Right ventricle myocardium superior (tissue), 1 donor: ENCODE measurements at places on chromosomes 7 and 10. TPM values are rescaled to one million over a fixed set of nuclear protein-coding genes. Genes with fewer than 3 reads are reported as not detected.

DNA sequence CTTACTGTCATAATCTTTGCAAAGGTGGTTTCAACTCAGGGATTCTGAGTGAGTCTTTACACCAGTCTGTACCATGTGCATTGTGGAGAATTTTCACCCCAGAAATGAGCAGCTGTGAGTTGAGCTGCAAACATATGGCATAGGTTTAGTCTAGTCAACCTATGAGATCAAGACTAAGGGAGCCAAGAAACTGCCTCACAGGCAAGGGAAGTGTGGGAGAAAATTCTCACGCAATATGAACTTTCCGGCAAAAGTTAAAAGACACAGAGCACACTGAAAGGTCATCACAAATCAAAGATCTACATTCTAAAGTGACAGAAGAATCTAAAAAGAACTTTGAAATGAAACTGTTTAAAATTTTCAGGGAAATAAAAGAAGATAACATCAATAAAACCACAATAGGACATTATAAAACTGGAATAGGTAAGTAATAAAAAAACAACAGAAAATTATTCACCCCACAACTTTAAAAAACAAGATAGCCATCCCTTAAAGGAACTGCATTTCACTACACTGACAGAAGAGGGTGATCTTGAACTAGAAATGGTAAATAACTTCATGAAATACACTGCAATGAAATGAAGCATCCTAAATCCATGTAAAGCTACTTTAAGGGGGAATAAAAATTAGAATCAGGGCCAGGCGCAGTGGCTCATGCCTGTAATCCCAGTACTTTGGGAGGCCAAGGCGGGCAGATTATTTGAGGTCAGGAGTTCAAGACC, 63.5 kb downstream of the LGI1 start:
- no peak for DNase-seq

Gene EPHA1
- total RNA-seq = 0.08 TPM

Gene ANKRD1
- 1,733 TPM for total RNA-seq

DNA sequence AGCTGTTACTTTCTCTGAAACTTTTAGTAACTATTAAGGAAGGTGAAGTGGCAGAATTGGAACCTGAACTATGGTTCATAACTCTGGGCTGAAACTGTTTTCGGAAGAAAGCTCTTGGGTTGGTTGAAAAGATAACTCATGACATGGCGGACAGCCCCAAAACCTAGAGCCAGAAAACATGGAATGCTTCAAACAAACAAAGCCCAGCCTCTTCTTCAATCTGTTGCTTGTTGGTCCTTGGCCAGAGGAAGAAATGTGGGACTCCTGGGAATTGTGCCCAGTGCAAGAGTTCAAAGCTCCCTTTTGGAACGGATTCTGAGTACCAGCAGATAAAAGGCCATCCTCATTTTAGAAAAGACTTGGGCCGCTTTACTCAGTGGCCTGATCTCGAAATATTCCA, 52.9 kb upstream of the CACNB2 start:
- no peak for DNase-seq

Gene MAGI2
- total RNA-seq = 3.9 TPM

Gene PVRIG
- total RNA-seq = not detected

DNA sequence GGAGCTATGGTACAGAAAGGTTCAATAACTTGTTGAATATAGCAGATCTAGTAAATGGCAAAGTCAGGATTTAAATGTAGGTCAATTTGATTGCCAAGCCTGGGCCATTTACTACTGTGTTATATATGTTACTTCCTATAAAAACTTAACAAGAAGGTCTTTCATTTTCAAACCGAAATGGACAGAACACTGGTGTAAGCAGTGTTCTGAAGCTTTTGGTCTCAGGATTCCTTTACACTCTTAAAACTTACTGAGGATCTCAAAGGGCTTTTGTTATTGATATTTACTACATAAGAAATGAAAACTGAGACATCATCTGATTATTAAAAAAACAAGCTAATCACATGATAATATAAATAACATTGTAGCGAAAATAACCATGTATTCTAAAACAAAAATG, 114.7 kb downstream of the PTEN start:
- DNase-seq = no peak

Gene RTKN2
- total RNA-seq = not detected

DNA sequence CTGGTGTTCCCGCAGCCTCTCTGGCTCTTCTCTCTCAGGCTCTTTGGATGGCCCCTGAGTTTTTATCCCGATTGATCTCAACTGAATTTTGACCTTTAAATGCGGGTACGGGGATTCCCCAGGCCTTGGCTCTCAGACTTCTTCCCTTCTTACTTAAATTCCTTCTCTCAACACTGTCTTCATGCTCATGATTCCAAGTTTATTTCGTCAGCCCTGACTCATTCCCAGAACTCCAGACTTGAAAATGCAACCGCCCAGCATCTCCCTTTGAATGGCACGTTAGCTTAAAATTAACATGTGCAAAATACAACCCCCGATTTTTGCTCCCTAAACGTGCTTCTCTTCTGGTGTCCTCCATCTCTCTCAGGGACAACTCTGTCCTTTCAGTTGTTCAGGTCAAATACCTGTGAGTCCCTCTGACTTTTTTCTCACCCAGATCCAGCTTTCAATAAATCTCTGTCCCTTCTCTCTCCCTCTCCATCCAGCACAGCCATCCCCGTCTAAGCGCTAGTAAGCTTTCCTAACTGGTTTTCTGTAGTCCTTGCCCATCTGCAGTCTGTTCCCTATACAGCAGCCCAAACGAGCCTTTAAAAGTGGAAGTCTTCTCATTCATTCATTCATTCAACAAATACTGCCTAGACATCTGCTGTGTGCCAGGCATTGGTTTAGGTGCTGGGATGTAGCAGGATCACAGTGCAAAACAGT, 7.1 kb downstream of the HECW1 start:
- no peak for DNase-seq

DNA sequence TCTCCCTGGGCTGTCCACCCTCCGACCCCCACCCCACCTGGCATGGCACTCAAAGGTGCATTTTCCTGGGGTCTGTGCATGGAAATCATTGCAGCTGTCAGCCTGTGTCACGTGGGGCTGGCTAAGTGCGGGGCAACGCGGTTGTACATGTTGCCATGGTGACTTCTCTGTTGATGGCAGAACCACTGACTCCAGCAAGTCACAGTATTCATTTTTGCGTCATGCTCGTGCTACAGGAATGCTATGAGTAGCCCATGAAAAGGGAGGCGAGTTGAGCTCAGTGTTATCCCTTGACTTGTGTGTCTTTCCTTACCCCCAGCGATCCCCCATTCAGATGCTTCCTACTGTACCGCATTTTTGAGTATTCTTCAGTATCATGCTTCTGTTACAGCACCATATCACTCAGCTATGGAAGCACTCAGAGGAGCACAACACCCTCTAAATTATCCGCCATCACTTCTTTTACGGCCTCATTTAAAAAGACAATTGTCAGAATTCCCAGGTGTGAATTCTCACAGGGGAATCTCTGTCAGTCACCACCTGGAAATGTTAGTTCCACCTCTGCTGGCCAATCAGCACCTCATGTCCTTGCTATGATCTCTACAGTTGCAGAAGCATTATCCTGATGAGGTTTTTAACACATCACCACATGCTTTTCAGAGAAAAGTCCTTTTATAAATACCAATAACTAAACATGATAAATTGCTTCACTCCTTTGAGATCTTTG, 194.4 kb upstream of the C7orf33 start:
- DNase-seq = no peak

DNA sequence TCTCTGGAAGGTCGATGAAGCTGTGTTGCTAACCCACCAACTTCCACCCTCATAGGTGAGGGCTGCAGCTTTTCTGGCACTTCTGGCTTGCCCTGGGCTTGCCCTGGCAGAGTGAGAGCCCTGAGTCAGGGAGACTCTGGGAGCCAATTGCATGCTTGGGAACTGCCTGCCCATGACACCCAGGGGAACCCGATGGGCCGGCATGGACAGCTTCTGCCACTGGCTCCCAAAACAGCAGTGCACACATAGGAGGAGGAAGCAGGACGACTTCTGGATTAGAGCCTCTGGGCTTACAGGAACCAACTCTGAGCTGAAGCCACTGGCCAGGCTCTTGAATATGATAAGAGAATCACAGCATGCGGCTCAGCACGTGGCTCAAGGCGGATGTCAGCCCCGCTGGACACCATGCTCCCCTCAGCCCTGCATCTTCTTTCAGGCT, 135.2 kb upstream of the UNC5B start:
- DNase-seq = no peak

DNA sequence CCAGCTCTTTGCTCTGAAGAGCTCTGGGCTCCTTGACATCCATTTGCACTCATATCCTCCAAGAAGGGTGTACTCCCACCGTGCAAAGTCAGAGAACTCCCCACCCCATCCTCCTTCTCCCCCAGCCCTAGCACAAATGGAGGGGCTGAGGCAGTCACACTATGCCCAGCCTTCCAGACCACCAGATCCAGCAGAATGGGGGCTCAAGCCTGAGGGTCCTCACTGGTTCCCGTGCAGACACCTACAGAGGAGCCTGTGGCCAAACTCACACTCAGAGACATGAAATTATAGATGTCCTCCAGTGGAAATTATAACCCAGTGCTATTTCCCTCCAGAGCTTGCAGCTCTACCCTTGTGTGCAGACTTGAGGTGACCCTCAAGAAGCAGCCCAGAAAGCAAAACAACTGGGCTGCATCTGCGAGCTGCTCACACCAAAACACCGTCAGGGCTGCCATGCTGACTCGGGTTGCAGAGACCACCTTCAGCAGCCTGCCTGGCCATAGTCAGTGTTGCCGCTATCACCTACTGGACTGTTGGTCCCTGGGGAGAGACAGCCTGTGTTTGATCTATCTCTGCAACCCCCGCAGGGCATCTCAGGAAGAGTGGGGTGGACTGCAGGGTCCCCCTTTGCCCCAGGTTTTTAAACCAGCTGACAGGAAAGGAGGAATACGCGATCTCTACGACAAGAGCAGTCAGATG, 7.4 kb downstream of the ZNF488 start:
- no peak for DNase-seq

- no peak for DNase-seq
Measured at GRCh38 chr7:156109076-156109475, 296.8 kb upstream of the SHH start.

Gene CPXM2
- total RNA-seq = 2.6 TPM

- no peak for DNase-seq
Measured at GRCh38 chr10:96756111-96756903, 36.0 kb upstream of the PIK3AP1 start.

DNA sequence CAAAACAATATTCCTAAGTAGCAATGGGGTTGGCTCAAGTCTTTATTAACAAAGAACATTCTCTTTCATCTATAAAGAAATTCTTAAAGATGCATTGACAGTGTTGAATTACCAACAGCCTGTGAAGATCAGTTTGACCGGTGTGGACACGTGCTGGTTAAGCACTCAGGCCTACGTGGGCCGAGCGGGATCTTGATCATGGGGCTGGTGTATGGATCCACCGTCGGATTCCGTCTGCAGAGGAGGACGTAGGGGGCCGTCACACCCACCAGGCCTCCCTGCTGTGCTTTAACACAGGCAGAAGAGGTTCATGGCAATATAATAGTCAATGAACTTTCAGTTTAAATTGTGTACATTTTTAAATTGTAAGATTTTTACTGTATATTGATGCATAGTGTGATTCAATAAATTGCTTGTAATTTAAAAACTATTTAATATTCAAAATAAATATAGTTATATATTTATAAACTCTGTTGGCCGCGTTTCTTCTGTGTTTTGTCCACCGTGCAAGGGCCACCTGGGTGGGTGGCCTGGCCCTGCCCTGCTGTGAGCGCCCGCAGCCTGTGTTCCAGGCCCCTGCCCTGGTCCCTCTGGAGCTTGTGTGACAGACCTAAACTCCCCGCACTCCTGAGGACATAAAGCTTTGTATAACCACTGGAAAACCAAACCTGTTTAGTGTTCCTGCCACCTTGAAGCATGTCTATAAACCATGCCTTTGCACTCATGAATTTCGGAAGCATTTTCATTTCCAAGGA, 1.9 kb upstream of the BHLHA15 start:
- no peak for DNase-seq

DNA sequence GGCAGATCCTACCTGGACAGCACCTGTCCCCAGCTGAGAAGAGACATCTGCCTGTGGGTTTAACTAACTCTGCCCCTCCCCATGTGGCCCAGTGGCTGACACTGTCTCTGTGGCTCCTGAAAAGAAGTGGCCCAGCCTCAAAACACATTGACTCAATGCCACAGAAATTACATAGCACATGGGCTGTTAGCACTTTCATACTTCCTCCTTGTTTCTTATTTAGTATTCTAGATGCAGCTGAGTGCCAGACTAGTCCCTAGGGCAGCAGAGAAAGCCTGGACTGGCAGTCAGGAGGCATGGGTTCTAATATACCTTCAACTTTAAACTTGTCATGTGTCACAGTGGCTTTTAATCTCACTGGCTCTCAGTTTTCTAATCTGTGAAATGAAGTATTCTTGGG, 171.0 kb downstream of the TRIL start:
- no peak for DNase-seq

DNA sequence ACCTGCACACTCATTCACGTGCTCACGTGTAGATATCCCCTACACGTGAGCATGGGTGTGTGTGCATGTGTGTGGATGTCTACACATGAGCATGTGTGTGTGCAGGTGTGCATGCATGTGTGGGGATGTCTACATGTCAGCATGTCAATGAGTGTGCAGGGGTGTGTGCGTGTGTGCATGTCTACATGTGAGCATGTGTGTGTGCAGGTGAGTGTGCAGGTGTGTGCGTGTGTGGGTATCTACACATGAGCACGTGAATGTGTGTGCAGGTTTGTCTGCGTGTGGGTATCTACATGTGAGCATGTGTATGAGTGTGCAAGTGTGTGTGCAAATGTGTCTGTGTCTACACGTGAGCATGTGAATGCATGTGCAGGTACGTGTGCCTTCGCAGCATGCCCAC, 274.8 kb downstream of the PTPRN2 start:
- no peak for DNase-seq

DNA sequence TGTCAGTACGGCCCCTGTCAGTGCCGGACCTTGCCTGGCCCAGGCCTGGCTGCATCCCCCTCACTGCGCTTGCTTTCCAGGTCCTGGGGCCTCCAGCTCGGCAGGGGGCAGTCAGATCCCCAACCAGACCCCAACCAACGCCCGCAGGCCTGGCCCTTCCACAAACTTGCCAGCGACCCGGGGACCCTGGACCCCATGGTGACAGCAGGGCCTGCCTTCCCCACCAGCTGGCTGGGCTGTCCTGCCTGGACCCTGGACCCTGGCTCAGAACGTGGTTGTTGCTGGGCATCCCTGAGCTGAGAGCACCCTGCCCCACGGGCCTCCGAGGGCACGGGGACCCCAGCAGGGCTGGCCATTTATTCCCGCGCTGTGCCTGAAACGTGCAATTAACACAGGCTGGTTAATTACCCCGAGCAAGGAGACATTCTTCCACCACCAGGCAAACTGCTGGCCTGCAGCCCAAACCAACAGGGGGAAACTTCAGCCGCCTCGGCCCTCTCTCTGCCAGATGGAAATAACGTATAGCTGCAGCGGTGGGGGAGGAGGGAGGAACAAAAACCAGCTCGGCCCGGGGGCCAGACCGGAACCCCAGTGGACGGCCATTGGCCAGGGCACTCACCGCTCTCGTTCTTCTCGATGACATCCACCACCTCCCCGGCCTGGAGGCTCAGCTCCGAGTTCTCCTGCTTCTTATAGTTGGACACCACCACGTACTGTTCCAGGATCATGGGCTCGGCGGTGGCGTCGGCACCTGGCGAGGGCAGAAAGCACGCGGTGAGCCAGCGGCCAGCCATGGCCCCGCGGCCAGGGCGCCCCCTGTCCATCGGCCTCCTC, 167.1 kb downstream of the NEURL1 start:
- DNase-seq = no peak

- no peak for DNase-seq
Measured at GRCh38 chr7:90007001-90007654, 147.1 kb upstream of the STEAP1 start.
